ENCODE measurements at places on chromosomes 12 and 14.
A peak's percentile ranks its signal among the peaks of the same experiment; 100 is the strongest.

- H3K4me1 ChIP-seq: peaks cover 26% of the 10 kb centered on the region
- peaks cover under 1% of the 10 kb centered on the region for H3K27me3 ChIP-seq
- DNase-seq: peak; percentile 67
- peak overlapping the region; percentile 64 for H3K4me3 ChIP-seq
- no peaks in the 10 kb centered on the region for H3K36me3 ChIP-seq
- H3K27ac ChIP-seq: peak overlapping the region; percentile 82
Observed at GRCh38 chr12:124609041-124609989, 41.9 kb upstream of the NCOR2 start.

DNA sequence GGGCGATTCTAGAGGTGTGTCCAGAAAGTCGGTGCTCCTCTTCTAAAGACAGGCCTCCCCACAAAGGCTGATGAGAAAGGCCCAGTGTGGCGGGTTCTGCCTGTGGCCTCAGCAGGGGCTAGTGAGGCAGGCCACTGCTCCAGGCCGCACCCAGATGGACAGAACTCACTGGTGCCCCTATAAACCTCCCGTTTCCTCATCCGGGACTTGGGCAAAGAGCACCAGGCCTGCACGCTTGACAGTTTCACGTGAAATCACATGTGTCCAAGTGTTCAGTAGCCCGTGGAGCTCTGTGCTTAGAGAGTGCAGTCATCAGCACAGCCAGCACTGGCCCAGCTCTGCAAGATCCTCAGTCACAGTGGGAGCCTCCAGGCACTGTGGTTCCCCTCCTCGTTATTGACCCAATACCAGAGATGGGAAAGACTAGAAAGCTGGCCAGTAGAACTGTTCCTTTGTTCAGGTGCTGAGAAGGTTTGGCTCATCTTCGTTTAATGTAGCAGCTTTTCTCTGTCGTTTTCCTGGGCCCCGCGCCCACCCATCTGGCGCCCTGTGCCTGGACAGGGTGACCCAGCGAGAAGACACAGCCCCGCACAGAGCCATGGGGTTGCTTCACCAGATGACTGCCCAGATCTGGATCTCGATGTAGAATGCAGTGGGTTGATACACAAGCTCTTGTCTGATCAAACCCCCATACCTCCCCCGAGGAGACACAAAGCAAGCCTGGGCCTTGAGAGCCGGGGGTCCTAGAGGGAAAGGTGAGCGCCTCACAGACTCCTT is 26.3 kb downstream of the IL31 start:
- no peaks in the 10 kb centered on the region for H3K4me1 ChIP-seq
- no peaks in the 10 kb centered on the region for H3K27me3 ChIP-seq
- no peak overlapping the region for H3K4me3 ChIP-seq
- no peak for DNase-seq
- peaks cover 6% of the 10 kb centered on the region for H3K36me3 ChIP-seq

DNA sequence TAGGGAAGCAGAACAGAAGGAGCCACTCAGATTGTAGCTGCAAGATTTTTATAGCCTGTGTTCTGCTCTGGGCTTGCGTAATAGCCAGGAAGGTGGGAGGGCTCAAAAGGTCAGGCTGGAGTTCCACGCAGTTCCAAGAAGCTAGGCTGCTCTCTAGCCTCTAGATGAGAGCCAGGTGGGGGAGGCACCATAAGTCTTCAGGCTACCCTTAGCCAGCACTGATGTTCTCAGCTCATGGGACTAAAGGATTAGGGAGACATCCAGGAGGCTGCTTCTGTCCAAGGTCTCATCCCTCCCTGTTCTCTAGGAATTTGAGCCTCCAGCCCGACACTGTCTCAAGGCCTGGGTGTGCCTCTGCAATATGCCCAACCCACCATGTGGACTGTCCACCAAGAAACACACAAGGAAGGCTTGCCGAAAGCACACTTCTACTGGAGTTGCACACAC is 1.7 kb downstream of the LMBR1L start:
- H3K4me1 ChIP-seq: peaks cover 49% of the 10 kb centered on the region
- H3K4me3 ChIP-seq: peak overlapping the region; percentile 96
- H3K36me3 ChIP-seq: peaks cover 16% of the 10 kb centered on the region
- no peak for DNase-seq

GRCh38 chr14:76490735-76491134 is 114.8 kb downstream of the ESRRB start:
- no peaks in the 10 kb centered on the region for H3K36me3 ChIP-seq
- no peak overlapping the region for H3K4me3 ChIP-seq
- H3K27ac ChIP-seq: no peak overlapping the region
- no peaks in the 10 kb centered on the region for H3K4me1 ChIP-seq
- no peak for DNase-seq

GRCh38 chr14:48575772-48576171 is 900.4 kb upstream of the MDGA2 start:
- no peaks in the 10 kb centered on the region for H3K27me3 ChIP-seq
- H3K4me1 ChIP-seq: no peaks in the 10 kb centered on the region
- no peak overlapping the region for H3K4me3 ChIP-seq
- H3K36me3 ChIP-seq: no peaks in the 10 kb centered on the region
- no peak overlapping the region for H3K27ac ChIP-seq
- DNase-seq: no peak

DNA sequence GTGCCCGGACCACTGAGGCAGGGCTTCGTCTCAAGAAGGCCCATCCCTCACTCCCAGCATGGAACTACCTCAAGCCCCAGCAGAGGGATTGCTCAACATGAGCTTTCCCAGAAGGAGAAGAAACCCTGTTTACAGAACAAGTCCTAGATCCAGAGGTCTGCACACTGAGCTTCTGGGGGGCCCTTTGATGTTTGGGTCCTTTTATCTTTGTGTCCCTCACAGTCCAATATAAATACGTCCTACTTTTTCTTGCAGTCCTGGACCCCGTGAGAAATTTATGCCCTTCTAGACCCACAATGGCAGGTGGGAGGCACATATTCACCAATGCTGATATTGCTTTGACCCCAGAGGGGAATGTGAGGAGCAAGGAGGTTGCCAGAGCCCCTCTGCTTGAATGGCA is 54.4 kb downstream of the SMUG1 start:
- no peak overlapping the region for H3K4me3 ChIP-seq
- H3K4me1 ChIP-seq: no peaks in the 10 kb centered on the region
- peaks cover 60% of the 10 kb centered on the region for H3K27me3 ChIP-seq
- no peaks in the 10 kb centered on the region for H3K36me3 ChIP-seq
- no peak overlapping the region for H3K27ac ChIP-seq

DNA sequence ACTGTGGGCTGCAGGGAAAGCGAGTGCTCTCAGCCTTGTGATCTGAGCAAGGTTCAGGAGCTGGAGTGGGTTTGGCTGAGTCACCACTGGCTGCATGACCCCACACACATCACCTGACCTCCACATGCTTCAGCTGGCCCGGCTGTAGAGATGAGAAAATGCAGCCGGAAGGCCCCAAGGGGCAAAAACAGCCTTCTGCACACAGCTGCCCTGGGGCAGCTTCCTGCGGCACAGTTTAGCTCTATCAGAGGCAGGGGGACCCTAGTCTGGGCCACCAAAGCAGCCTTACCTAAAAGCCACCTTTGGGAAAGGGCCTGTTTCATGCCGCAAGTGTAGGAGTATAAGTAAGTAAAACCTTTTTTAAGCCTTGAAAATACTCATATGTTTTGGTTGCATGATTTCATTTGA is 123.3 kb downstream of the SSPN start:
- DNase-seq: peak; percentile 47
- no peaks in the 10 kb centered on the region for H3K27me3 ChIP-seq

GRCh38 chr12:126762150-126762549 is 1504.8 kb upstream of the TMEM132C start:
- H3K36me3 ChIP-seq: peaks cover 2% of the 10 kb centered on the region
- no peak overlapping the region for H3K27ac ChIP-seq
- no peaks in the 10 kb centered on the region for H3K4me1 ChIP-seq
- H3K4me3 ChIP-seq: no peak overlapping the region
- no peak for DNase-seq

- DNase-seq: no peak
- H3K4me1 ChIP-seq: no peaks in the 10 kb centered on the region
- H3K36me3 ChIP-seq: no peaks in the 10 kb centered on the region
- H3K27ac ChIP-seq: no peak overlapping the region
Observed at GRCh38 chr14:36281309-36281708, 39.1 kb downstream of the MBIP start.

DNA sequence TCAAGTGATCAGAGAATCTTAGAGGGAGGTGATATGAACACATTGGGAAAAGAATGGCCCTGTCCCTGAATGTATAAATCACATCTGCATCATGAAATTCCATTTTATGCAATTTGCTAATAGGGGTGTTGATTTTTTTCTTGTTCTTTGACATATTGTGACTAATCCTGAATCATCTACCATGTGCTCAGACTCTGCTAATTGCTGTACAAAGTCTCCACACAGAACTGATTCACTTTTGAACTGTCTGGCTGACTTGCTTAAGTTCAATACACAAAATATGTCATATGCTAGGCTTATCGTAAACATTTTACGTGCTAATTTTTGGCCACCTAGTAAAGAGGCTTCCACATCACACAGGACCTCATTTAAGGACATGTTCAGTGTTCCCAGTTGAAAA is 2.6 kb downstream of the TMEM132D start:
- no peak overlapping the region for H3K27ac ChIP-seq
- H3K36me3 ChIP-seq: no peaks in the 10 kb centered on the region

DNA sequence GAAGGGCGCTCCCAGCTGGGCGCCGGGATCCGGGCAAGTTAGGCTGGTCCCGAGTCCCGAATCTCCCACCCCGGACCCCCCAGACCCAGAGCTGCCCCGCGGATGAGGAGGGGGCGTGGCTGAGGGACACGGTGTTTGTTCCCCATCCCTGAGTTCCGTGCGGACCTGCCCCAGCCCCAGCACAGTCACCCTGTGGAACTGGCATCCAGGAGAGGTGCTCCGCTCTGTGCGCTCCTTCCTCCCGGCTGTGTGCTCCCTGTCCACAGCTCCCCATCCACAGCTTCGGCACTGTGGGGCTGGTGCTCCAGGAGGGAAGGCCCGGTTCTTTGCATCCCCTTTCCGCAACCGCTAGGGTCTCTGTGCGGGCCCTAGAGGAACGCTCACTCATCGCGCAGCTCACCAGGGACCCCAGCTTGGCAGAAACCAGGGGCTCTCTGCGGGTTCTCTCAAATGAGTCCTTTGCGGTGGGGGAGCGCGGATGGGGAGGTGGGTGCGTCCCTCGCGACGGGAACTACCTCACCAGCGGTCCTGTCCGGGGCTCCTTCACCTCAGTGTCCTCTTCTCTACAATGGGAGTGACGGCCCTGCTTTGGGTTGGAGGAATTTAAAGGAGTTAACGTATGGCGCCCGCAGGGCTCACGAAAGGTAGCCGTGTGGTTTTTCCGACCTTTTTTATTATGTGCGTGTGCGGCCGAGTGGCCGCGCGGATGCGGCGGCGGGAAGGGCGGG is 845 bp downstream of the TMEM132C start:
- H3K27ac ChIP-seq: peak overlapping the region; percentile 42
- H3K4me3 ChIP-seq: no peak overlapping the region
- H3K27me3 ChIP-seq: peaks cover 36% of the 10 kb centered on the region
- peaks cover 1% of the 10 kb centered on the region for H3K36me3 ChIP-seq
- H3K4me1 ChIP-seq: peaks cover 5% of the 10 kb centered on the region
- no peak for DNase-seq

DNA sequence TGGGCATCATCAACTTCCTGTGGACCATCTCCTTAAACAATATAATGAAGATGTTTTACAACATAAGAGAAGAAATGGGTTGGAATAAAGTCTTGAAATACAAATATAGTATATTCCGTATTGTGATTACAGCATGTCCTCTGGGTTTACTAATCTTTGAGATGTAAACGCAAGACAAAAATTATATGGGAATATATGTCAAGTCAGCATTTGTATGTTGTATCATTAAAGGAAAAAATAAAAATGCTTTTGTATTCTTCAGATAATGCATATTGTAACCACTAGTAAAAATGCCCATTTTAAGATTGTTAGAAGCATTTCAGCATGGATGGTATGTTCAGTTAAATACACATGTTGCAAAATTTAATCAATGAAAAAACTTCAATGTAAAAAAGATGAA is 893.3 kb downstream of the FLRT2 start:
- H3K27ac ChIP-seq: no peak overlapping the region
- no peaks in the 10 kb centered on the region for H3K4me1 ChIP-seq
- no peaks in the 10 kb centered on the region for H3K36me3 ChIP-seq
- no peak overlapping the region for H3K4me3 ChIP-seq
- no peak for DNase-seq
- no peaks in the 10 kb centered on the region for H3K27me3 ChIP-seq
